ENCODE measurements at places on chromosomes 3 and 15. TPM values are rescaled to one million over a fixed set of nuclear protein-coding genes. Genes with fewer than 3 reads are reported as not detected.

The WNT5A gene
- 26.9 TPM for total RNA-seq

The KLHL24 gene
- total RNA-seq, result 70.7 TPM

The ATP13A3 gene
- total RNA-seq, result 101 TPM

The CEMIP gene
- 4.7 TPM for total RNA-seq

The ANKRD34C gene
- not detected for total RNA-seq

The CYP8B1 gene
- total RNA-seq, result not detected

The GLDN gene
- total RNA-seq, result 0.36 TPM

The ISLR gene
- total RNA-seq, result 115 TPM

GRCh38 chr3:187211532-187212195 is 14.4 kb downstream of the RTP1 start:
- no peaks in the 10 kb centered on the region for H3K36me3 ChIP-seq
- no peaks in the 10 kb centered on the region for H3K27me3 ChIP-seq
- no peak overlapping the region for H3K4me3 ChIP-seq
- no peak for DNase-seq

- no peak overlapping the region for H3K4me3 ChIP-seq
- no peaks in the 10 kb centered on the region for H3K27me3 ChIP-seq
- no peak overlapping the region for H3K27ac ChIP-seq
- H3K4me1 ChIP-seq, result peaks cover 10% of the 10 kb centered on the region
Measured at GRCh38 chr3:192825216-192825615, 92.4 kb downstream of the MB21D2 start.

DNA sequence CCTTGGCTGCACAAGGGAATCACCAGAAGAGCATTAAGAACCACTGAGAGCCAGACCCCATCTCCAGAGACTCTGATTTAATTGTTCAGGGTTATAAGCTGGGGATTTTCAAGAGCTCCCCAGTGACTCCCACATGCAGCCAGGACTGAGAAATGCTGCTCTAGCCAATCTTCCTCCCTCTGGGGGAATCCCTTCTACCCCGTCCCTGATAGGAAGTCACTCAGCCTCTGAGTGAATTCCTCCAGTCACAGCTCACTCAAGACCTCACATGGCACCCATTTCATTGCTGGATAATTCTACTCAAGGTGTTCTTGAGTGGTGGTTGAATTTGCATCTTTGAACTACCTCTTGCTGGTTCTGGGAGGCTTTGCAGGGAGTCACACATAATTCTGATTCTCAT is 10.7 kb downstream of the CCR3 start:
- H3K36me3 ChIP-seq, result no peaks in the 10 kb centered on the region
- no peaks in the 10 kb centered on the region for H3K4me1 ChIP-seq
- H3K27ac ChIP-seq, result no peak overlapping the region
- H3K27me3 ChIP-seq, result no peaks in the 10 kb centered on the region

GRCh38 chr3:102514241-102514640 is 79.4 kb downstream of the ZPLD1 start:
- H3K36me3 ChIP-seq, result no peaks in the 10 kb centered on the region
- no peak for DNase-seq
- H3K27ac ChIP-seq, result no peak overlapping the region
- H3K4me3 ChIP-seq, result no peak overlapping the region
- no peaks in the 10 kb centered on the region for H3K27me3 ChIP-seq
- no peaks in the 10 kb centered on the region for H3K4me1 ChIP-seq

DNA sequence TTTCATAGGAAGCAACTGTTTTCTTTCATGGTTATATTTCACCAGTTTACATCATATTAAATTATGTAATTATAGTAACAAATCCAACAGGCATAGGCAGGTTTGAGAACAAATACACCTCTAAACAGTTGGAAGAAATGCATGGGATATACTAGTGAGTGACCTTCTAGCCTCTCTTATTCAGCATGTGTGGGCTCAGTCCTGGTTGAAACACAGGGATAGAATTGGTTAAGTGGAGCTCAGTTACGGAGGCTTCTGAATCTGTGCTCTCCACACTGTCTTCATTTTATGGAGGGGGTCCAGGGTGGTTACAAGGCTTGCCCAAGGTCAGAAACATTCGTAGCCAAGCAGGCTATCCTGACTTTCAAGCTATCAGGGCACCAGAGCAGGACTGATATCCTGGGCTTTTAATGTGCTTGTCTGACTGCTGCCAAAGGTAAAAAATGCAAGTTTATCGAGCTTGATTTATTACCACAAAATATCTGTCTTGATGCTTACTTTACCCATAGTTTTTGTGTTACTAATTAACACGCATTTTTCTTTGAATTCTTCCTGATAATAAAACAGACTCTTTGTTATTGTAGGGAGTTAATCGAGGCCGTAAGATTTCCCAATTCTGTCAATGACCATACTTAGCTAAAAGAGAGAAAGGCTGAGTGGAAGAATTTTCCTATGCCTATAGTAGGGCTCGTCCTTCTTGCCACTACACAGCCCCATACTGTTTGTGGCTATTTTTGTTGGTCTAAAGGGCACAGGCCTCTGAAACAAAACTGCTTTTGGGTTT is 89.6 kb downstream of the FILIP1L start:
- no peaks in the 10 kb centered on the region for H3K36me3 ChIP-seq
- H3K4me3 ChIP-seq, result no peak overlapping the region
- no peak for DNase-seq
- peaks cover 9% of the 10 kb centered on the region for H3K4me1 ChIP-seq
- H3K27ac ChIP-seq, result no peak overlapping the region

DNA sequence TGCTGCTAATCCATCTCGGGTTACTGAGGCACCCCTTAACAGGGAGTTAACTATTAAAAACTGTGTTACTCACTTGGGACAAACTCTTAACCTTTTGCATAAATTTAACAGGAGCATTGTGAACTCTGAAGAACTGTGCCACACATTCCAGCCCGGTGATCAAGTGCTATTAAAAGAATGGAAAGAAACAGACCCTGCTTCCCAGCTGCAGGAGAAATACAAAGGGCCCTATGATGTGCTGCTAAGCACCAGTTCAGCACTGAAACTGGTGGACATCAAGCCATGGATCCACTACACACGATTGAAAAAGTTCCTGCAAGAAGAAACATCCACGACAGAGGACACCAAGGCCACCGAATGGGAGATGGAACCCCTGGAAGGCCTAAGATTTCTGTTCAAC is 114.7 kb upstream of the PLCL2 start:
- H3K36me3 ChIP-seq, result no peaks in the 10 kb centered on the region
- no peaks in the 10 kb centered on the region for H3K4me1 ChIP-seq

DNA sequence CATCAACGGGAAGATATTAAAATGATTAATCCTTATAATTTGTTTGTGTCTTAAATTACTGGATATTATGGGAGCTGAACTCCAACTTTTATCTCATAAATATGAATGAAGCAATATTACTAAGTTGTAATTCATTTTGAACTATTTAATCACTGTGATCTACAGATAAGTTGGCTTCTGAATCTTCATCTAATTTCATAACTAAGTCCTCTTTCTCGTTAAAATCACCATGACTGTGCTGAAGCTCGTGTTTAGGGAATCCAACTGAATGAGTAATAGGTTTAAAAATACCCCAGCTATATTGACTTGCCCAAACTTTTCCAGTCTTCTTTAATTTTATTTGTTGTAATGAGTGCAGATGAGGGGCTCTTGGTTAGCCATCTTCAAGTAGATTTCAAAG is 14.1 kb downstream of the MDFIC2 start:
- H3K27ac ChIP-seq, result no peak overlapping the region
- H3K27me3 ChIP-seq, result no peaks in the 10 kb centered on the region
- no peaks in the 10 kb centered on the region for H3K4me1 ChIP-seq
- no peaks in the 10 kb centered on the region for H3K36me3 ChIP-seq
- H3K4me3 ChIP-seq, result no peak overlapping the region
- no peak for DNase-seq

DNA sequence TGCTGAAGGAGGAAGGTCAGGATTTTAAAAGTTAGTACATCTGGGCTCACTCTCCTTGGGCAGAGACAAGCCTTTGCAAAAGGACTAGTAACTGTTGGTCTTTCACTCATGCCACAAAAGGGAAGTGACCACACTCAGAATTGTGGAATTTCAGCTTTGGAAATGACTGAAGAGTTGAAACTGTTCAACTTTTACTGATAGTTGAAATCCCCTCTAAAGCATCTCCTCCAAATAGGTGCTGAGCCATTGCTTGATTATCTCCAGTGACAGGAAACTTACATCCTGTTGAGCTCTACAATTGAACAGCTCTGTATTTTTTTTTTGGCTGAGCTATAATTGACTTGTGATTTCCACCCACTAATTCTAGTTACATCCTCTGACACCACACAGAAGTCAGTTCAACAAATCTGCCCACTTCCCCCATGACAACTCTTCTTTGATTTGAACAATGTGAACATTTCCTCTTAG is 254.8 kb upstream of the TPRG1 start:
- no peaks in the 10 kb centered on the region for H3K4me1 ChIP-seq
- H3K27me3 ChIP-seq, result no peaks in the 10 kb centered on the region
- DNase-seq, result no peak
- H3K27ac ChIP-seq, result no peak overlapping the region
- H3K4me3 ChIP-seq, result no peak overlapping the region

DNA sequence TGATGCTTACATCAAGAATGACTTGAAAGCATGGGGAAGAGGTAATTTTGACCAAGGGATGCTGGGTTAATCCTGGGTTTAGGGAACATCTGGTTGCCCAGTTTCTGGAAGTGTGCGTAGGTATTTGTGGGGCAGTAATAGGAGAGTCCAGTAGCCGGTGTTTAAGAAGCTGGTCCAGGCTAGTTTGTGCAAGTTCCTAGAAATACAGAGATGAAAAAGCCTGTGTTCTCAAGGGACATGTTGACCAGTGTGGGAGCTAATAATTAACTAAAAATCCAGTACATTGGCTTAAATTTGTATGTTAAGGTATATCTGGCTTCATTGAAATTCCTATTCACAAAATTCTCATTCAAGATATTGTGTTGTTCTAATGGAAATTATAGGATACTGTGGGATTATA is 51.2 kb downstream of the UBE2E2 start:
- no peaks in the 10 kb centered on the region for H3K36me3 ChIP-seq
- no peaks in the 10 kb centered on the region for H3K4me1 ChIP-seq
- no peak overlapping the region for H3K4me3 ChIP-seq
- DNase-seq, result no peak
- H3K27ac ChIP-seq, result no peak overlapping the region

- no peaks in the 10 kb centered on the region for H3K36me3 ChIP-seq
- H3K4me3 ChIP-seq, result no peak overlapping the region
- no peaks in the 10 kb centered on the region for H3K27me3 ChIP-seq
Measured at GRCh38 chr3:141389703-141390102, 21.4 kb downstream of the ZBTB38 start.

DNA sequence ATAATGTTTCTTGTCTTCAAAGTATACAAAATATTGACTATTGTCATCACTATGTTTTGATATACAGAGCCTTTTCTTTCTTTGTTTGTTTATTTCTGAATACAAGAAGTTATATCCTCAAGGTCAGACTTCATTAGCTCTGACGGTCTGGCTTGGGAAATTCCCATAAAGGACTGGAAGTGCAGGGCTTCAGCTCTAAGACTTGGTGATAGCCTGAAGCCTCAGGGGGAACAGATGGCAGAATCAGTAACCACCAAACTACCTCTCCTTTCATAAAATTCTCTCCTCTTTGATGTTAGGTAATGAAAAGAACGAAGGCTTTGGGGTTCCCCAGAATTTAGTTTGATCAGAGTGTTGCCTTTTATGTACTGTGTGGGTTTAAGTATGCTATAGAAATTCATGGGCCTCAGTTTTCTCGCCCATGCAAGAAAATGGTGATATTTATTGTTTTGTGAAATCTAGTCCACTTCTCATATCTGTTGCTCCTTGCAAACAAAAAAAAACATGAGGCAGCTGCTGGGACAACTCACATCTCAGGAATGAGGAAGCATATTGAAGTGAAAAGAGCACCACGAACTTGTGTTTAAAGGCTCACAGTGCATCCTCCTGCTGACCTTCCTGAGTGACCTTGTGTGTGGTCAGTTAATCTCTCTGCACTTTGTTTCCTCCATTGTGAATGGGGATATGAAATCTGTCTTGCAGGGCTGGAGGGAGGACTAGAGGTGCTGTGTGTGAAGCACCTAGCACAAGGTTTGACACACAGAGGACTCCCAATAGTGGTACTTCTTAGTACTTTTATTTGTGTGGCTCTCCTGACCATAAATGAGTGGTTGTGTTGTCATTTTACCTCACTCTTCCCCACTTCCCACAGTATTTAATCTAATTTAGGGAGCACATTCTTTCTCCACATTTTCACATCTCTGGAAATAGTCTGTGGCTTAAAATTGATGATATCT is 569.8 kb upstream of the IL12A start:
- no peaks in the 10 kb centered on the region for H3K36me3 ChIP-seq
- no peak overlapping the region for H3K27ac ChIP-seq
- H3K27me3 ChIP-seq, result no peaks in the 10 kb centered on the region
- DNase-seq, result no peak
- H3K4me1 ChIP-seq, result no peaks in the 10 kb centered on the region
- no peak overlapping the region for H3K4me3 ChIP-seq

- H3K4me3 ChIP-seq, result no peak overlapping the region
- no peak for DNase-seq
- H3K4me1 ChIP-seq, result no peaks in the 10 kb centered on the region
- no peak overlapping the region for H3K27ac ChIP-seq
- no peaks in the 10 kb centered on the region for H3K27me3 ChIP-seq
Measured at GRCh38 chr3:111596328-111596727, 1.2 kb upstream of the ZBED2 start.

DNA sequence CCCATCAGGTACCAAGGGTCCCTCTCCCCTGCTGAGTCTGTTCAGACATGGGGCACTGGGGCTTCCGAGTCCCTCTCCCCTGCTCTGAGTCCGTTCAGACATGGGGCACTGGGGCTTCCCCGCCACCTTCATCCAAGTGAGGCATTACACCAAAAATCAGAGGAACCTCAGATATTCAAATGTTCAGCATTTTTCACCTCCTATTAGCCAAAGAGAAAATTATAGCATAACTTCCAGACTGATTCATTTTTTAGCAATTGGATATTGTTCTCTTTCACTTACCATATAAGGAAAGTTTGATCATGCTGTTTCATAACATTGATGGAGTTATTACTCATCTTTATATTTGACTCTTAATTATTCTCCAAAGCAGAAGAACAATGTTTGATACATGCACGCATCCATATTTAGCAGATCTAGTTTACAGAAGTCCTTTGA is 213.9 kb downstream of the MTHFS start:
- H3K36me3 ChIP-seq, result no peaks in the 10 kb centered on the region
- no peak for DNase-seq
- no peaks in the 10 kb centered on the region for H3K27me3 ChIP-seq
- no peak overlapping the region for H3K27ac ChIP-seq
- H3K4me1 ChIP-seq, result peaks cover 3% of the 10 kb centered on the region

DNA sequence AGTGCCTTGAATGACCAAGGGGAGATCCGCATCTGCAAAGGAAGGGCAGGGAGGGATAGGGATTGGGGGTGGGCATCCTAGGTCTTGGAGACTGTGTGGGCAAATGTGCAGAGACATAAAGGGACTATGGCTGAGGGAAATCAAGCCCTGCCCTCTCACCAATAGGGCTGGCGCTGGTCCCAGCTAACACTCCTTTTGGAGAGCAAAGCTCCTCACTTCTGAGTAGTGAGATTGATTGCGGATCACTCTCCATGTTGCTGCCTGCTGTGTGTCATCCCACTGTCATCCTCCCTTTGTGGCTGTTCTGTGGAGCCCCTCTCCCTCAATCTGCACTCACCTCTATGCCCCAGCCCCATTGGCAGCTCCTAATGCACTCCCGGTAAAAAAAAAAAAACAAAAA is 2.2 kb upstream of the CELSR3 start:
- H3K27me3 ChIP-seq, result no peaks in the 10 kb centered on the region
- no peak overlapping the region for H3K27ac ChIP-seq
- no peak overlapping the region for H3K4me3 ChIP-seq

- no peaks in the 10 kb centered on the region for H3K27me3 ChIP-seq
- no peaks in the 10 kb centered on the region for H3K36me3 ChIP-seq
Measured at GRCh38 chr3:127370906-127371305, 83.1 kb upstream of the PRR20G start.

All from ovary (tissue), 10 donors.